Right ventricle myocardium inferior (tissue), 1 donor: ENCODE measurements at places on chromosomes 13 and 19. TPM values are rescaled to one million over a fixed set of nuclear protein-coding genes. Genes with fewer than 3 reads are reported as not detected.

- DNase-seq, result no peak
These were observed 22.4 kb downstream of the RFXAP start for GRCh38 chr13:36841391-36841790.

CADM4 gene
- 9.7 TPM for total RNA-seq

GRCh38 chr13:110421061-110421460 lies 114.0 kb downstream of the COL4A2 start:
- DNase-seq, result no peak

KLHL1 gene
- total RNA-seq, result not detected
